ENCODE measurements at places on chromosomes 7 and 10.
A peak's percentile ranks its signal among the peaks of the same experiment; 100 is the strongest.

- DNase-seq: peak; percentile 82
Measured at GRCh38 chr10:75399461-75400162, 2.0 kb downstream of the ZNF503 start.

DNA sequence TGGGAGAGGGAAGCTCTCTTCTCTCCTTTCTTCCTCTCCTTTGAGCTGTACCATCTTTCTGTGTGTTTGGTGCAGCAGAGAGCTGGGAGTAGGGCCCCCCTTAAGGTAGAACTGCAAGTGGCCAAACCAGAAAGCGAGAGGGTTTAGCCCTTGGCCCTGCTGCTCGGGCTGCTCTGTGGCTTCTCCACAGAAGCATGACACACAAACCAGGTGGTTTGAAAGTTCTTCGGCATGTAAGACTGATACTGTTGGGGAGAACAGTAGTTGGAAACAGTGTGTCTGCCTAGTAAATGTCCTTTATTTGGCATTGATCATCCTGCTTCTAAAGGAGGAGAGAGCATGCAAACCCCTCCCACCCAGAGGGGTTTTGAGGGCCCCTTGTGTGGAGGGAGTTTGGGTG, 277.8 kb downstream of the CELF2 start:
- no peak for DNase-seq

GRCh38 chr7:14834883-14835282, 67.7 kb downstream of the DGKB start:
- DNase-seq: no peak

DNA sequence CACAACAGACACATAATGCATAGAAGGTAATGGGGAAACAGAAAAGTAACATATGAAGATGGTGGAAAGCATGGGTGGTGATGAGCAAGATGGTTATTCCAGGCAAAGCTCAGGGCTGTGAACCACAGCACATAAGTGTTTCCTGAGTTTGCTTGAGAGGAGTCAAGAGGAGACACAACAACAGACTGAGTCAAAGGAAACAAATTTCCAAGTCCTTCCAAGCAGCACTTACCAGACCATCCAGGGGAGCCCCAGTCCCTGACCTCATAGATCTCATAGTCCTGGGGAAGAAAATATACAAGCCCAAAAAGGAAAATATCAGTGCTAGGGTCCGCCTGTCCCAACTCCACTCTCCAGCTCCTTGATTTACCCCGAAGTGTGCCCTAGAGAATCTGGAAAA, 216.6 kb upstream of the FZD1 start:
- DNase-seq: no peak

GRCh38 chr7:26034391-26034790, 117.6 kb upstream of the NFE2L3 start:
- no peak for DNase-seq

GRCh38 chr10:70118196-70118595, 14.4 kb downstream of the AIFM2 start:
- DNase-seq: no peak

GRCh38 chr7:66430164-66430545, 198.5 kb upstream of the KCTD7 start:
- DNase-seq: no peak

- DNase-seq: no peak
Measured at GRCh38 chr7:46205478-46205877, 284.4 kb upstream of the IGFBP3 start.

- no peak for DNase-seq
Measured at GRCh38 chr7:47333959-47334358, 248.0 kb downstream of the TNS3 start.

DNA sequence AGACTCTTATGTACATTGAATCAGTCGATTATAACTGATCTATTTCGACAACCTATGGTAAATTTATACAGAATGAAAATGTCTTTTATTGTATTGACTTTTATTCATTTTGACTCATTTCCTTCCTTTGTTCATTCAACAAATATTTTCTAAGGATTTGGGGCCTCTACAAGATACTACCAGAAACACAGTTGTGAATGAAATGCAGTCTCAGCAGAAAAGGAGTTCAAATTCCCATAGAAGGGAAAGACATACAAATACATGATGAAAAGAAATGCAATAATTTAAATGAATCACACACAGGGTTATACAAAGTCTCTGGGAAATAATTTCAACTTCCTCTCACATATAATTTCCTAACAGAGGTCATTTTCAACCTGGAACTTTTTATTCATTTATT, 134.0 kb upstream of the SEMA3A start:
- DNase-seq: no peak

GRCh38 chr7:44847509-44847919, 373 bp downstream of the H2AZ2 start:
- DNase-seq: peak; percentile 91

DNA sequence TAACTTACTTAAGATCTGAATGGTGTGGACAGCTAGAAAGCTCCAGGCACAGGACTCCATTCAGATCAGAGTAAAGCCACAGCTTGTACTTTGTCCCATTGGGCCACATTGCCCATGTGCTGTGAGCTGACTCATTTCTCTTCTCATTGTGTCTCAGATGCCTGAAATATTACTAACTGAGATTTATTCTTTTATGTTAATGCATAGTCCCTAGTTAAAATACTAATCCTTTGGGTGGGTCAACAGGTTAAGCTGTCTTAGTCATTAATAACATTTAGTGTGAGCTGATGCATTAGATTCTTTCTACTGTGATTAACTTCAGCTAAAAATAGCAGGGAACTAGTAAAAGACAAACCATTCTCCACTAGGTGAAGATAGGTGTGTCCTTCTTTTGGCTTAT, 104.7 kb upstream of the ARMC3 start:
- no peak for DNase-seq

DNA sequence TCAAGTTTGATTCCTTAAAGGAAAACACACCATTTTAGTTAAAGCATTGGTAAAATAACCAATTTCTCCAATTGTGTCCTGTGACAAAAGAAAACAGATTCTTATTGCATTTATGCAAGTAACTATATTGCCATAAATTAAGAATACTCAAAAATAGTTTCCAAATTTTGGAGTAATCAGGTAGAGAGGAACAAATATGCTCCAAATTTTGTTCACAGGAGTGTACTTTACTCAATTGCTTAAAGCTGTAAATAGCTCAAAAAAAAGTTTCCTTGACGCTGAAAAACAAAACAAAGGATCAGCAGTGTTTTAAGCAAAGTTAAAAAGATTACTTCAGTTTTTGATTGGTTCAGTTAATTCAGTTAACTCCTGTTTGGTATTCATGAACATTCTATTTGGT, 52.2 kb upstream of the INHBA start:
- no peak for DNase-seq

- no peak for DNase-seq
Measured at GRCh38 chr10:123848564-123849457, 42.8 kb downstream of the CPXM2 start.

GRCh38 chr10:20207653-20208052, 391.4 kb downstream of the PLXDC2 start:
- DNase-seq: no peak

DNA sequence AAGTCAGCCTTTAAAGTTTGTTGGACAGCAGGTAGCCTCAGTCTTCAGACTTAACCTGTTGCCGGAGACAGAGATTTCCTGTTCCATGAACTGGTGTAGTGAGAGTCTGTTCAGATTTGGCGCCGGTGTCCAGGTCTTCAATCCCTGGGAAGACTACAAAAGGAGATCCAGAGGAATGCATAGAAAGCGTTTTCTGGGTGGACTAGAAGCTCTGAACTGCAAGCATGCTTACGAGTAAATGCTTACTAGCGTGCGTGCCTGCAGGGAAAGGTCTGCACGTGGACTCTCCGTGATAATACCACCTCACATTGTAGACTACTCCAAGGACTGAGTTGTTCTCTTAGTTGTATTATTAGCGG, 878 bp downstream of the GLRX3 start:
- no peak for DNase-seq

DNA sequence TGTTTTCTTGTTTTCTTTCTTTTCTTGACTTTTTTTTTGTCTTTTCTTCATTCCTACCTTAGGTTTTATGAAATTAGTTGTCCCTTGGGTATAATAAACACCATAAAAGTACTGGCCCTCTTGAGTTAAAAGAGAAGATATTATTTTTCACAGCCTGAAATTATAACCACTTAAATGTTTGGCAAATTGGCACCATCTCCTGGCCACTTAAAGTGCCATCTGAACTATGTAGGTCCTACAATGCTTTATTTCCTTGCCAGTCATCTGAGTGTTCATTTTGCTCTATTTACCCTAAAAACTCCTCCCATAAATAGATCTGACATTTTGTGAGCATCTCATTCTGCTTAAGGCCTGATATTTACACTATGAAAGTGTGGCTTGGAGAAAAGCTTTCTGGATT, 98.9 kb upstream of the PRKCQ start:
- no peak for DNase-seq

GRCh38 chr7:67625257-67625737, 628.7 kb downstream of the TYW1 start:
- peak; percentile 75 for DNase-seq

- no peak for DNase-seq
Measured at GRCh38 chr10:118571123-118571522, 24.3 kb downstream of the PRLHR start.

- DNase-seq: no peak
Measured at GRCh38 chr10:4916086-4916716, 47.0 kb upstream of the AKR1C1 start.

- no peak for DNase-seq
Measured at GRCh38 chr10:74947781-74948401, 121.5 kb downstream of the KAT6B start.

DNA sequence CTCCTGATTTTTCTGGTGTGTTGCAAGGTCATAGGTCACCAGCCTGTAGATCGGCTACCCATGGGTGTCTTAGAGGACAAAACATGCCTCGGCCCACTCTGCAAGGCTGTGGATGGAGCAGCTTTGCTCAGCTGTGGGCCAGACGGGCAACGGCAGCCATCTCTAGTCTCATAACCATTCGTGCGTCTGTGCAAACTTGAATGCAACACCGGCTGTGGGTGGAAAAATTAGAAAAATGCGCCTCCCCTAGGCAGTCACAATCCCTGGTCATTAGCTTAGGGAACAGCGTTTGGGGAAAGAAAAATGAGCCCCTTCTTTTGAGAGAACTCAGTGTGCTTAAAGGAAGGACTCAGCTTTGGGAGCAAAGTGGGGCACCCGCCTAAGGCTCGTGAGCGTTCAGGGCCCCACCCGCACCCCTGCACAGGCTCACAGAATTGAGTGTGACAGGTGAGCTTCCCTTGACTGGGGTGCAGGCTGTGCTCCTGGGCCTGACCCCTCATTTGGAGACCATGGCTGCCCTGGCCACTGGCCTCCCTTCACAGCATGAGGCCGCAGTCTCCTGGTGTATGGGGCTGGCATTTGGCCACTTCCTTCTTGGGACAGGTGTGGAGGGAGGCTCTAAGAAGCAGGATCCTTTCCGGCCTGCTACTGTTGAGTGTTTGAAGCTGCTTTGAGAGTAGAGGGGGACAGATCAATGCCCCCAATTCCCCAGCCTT, 148.0 kb downstream of the C10orf105 start:
- no peak for DNase-seq

- no peak for DNase-seq
Measured at GRCh38 chr10:71777213-71777985, 4.1 kb upstream of the VSIR start.

DNA sequence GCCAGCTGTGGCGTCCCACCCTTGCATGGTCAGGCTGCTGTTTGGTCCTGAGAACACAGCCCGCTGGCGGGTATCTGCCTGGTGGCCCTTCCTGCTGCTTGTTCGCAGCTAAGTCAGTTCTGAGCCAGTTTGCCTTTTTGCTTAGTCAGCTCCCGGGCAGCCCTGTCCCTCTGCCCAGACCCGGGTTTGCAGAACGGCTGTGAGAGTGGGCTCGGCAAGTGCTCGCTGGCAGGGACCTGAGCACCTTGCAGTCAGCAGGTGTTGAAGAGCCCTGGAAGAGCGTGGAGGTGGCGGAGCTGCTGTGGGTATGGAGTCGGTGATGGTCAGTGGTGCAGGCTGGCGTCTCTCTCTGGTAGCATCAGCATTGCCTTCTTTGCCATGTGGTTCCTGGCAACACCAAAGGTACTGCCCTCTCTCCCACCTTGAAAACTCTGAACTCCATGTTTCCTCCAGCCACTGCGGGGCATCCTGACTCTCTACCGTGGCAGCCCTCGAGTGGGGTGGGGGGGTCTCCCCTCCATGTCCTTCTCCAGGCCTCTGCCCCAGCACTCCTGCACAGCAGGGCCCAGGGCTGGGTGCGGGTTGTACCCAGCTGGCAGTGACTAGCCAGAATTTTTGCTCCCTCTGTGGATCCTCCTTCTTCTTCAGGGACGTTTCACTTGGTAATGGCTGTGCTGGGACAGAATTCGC, 4.6 kb downstream of the INPP5A start:
- DNase-seq: no peak

DNA sequence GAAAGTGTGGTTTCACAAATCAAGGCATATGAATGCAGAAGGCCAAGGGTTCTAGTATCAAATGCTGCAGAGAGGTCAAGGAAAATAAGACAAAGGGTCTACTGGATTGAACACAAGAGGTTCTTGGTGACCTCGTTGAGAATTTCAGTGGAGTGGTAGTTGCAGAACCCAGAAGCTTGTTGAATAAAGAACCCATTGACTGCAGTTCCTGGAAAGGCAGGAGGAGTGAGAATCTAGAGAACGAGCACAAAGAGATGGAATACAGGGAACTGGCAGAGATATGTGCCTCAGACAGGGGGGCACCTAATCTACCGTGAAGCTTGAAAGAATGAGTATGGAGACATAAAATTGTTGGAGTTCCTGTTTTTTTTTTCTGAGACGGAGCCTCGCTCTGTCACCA, 3.5 kb upstream of the SEPTIN7 start:
- DNase-seq: no peak

- no peak for DNase-seq
Measured at GRCh38 chr10:18486438-18486837, 164.9 kb downstream of the NSUN6 start.

GRCh38 chr7:130396109-130396508, 15.8 kb downstream of the CPA1 start:
- no peak for DNase-seq

DNA sequence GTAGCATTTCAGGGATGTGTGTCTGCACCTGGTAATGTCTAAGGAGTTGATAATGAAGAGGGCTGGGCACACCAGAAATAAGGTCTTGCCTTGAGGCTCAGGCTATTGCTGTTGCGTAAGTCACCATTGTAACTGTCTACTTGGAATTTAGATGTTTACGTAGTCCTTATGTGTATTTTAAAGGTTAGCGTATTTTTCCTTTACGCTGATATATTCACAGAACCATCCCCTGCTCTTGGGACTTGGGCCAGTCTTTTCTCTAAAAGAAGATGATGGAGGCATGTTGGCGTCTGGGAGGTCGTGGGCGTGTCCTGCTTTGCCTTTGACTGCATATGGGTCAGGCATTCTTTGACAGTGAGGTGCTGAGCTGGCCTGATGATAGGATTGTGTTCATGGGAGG, 14.7 kb downstream of the WDR37 start:
- peak; percentile 57 for DNase-seq

Measured in GM23338 (cell line).